ENCODE measurements at places on chromosomes 1 and 21.

- no peak for DNase-seq
Measured at GRCh38 chr1:205108464-205108863, 13.3 kb downstream of the RBBP5 start.

GRCh38 chr1:6235296-6235677, 477 bp downstream of the ICMT start:
- DNase-seq, result no peak

DNA sequence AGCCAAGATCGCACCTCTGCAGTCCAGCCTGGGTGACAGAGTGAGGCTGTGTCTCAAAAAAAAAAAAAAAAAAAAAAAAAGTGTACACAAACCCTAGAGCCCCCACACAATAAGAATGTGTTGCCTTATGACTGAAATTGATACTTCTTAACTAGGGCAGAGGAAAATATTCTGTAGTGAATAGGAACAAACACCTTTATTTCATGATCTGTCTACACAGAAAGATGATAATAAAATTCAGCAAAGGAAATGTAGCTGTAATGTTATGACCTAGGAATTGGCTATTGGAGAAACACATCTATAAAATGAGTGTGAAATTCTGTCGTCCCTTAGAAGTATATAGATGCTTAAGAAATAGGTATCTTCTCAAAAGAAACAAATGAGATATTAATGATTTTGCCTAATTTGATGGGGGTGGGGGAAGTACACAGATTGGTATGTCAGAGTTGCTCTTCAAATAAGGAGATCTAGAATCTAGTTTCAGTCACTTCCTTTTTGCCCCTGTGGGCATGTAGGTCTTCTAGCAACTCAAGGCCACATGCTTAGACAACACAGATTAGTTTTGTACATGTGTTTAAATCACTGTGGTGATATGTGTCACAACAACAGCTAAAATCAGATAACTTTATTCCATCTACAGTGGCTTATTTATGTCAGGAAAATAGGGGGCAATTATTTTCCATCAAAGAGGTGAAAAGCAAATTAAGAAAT, 10.7 kb upstream of the GPR25 start:
- no peak for DNase-seq

DNA sequence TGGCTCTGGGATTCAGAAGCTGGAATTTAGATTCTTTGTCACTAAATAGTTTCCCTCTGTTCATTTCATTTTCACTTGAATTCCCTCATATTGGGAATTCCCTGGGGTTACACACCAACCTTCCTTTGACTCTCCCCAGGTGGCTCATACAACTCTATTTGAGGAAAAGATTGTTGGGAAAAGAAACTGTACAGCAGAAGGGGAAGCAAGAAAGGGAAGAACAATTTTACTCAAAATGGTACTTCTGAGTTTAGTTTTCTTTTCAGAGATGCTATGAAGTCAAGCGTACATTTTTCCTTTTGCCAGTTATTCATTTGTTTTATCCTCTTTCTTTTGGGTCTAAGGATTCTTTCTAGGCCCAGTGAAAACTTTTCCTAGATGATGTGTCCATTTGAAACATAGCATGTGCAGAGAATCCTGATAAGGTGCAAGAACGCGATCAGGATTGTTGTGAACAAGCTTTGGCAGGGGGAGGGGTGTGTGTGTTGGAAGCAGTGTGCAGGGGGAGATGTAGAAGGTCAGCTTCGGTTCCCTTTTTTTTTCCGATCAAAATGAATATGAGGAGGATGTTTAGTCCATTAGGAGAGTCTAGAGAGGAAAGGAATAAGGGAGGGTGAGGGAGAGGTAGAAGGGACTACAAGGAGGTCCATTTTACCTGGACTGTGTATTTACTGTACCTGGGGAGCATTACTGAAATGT, 26.8 kb upstream of the CD1D start:
- no peak for DNase-seq

- DNase-seq, result peak; percentile 68
Measured at GRCh38 chr1:178513278-178513983, 522 bp downstream of the TEX35 start.

GRCh38 chr1:171160211-171160610, 24.9 kb upstream of the FMO2 start:
- DNase-seq, result no peak

GRCh38 chr1:111656086-111657017, 36.8 kb downstream of the RAP1A start:
- DNase-seq, result no peak
